ENCODE measurements at places on chromosomes 12 and 14.

DNA sequence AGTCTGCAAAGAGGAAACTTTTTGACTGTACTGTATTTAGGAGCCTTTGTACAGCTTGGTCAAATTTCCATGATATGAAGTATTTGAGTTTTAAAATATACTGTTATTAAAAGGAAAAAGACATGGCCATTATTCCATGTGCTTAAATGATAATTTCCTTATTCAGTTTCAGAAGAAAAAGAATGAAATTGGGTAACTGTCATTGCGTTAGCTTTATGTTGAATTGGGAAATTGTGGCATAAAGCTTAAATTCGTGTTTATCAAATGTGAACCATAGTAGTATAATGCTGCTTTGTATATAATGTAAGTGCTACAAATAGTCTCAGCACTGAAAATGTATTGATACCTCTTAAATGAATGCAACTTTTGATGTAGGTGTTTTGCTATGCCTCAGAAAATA is 64.9 kb downstream of the ETNK1 start:
- DNase-seq: no peak

DNA sequence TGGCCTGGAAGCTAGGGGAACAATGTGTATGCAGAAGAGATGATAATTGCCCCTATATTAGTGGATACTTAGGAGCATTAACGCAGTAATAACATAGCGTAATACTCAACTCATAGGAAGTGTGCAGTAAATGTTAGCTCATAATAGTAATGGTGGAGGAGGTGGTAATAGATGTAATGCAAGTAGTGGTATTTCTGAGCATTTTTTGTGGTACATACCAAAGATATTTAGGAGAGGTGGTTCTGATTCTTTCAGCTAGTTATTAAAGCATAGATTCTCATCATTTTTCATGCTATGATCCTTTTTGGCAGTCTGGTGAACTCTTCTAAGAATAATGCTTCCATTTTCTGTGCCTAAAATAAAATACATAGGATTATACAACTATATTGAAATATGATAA is 233.1 kb downstream of the PTPRO start:
- no peak for DNase-seq

- no peak for DNase-seq
Observed at GRCh38 chr14:64684091-64684490, 20.1 kb upstream of the PLEKHG3 start.

DNA sequence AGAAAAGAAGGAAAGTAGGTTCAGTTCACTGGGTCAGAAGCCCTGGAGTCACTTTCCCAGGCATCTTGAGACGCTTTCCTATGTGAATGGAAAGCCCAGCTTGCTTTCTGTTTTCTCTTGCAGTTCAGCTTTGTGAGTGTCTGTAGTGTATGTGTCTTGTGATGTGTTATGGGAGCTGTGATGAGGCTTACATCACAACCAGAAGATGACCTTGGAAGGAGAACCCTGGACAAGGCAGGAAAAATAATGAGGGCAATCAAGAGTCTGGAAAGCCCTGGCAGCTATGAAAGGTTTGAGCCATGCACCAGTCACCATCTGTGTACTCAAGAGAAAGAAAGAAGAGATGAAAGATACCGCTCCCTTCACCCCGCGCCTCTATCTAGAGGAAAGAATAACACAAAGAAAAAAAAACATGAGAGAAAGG is 35.2 kb upstream of the PTGR2 start:
- no peak for DNase-seq

DNA sequence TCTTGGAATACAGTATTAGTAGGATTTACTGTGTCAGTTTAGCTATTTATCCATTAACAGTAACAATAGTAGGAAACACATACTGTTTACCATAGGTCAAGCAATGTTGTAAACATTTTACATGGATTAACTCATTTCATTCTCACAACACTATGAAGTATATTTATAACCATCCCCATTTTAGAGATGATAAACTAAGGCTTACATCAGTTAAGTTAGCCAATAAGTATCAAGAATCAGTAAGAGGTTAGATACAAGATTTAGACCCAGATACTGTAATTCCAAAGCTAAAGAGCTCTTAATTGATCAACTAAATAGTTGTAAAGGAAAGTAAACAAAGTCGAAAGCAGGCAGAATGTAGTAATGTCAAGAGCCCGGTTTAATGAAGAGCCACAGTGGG is 1.1 kb downstream of the SYNJ2BP start:
- no peak for DNase-seq

GRCh38 chr14:75875958-75876357 is 105.8 kb downstream of the TGFB3 start:
- no peak for DNase-seq

DNA sequence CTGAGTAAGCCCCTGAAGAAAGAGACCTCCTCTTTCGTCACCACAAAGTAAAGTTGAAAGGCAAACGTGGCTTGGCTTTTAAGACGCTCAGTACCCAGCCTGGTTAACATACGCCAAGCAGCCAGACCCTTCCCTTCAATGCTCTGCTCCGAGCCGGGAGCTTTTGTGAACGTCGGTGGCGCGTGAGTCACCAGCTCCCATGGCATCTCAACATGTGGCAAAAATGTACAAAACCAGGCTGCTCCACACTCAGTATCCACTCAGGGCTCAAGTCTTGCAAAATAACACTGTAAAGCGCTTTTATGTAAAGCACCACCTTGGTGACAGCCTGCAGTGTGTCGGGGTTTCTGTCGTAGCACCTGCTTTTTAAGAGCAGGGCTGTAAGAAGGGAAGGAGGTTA is 89.0 kb downstream of the SETD3 start:
- DNase-seq: no peak

- DNase-seq: no peak
Observed at GRCh38 chr12:13104409-13104808, 942 bp upstream of the GSG1 start.

DNA sequence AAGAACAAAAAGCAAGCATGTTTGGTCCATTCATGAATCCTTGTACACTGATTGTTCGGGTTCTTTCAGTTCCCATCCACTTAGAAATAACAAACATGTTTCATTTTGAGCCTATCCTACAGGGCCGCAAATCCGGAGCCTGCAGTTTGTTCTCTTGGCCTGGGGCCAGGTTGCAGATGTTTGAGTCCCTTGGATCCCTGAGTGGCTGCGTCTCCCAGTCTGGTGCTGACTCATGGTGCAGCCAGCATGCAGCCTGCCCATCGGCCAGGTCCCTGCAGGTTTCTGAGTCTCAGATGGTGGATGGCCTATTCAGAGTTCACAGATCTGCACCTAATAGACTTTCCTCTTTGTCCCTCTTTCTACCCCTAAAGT is 1.9 kb upstream of the DYNC1H1 start:
- DNase-seq: no peak

DNA sequence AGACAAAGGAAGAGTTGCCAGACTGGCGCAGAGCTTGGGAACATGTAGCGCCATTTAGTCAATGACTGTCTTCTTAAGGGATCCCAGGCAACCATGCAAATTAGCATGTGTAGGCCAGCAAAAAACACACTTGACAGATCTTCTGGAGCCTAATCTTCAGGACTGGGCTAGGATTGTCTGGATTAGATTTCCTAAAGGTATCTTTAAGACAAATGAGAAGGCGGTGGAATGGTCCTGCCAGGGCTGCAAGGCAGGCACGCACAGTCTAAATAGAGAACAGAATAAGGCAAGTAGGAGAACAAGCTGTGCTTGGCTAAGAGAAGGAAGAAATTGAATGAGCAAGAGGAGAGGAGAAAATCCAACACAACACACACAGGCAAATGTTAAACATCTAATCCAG is 80.0 kb downstream of the CIT start:
- DNase-seq: no peak

DNA sequence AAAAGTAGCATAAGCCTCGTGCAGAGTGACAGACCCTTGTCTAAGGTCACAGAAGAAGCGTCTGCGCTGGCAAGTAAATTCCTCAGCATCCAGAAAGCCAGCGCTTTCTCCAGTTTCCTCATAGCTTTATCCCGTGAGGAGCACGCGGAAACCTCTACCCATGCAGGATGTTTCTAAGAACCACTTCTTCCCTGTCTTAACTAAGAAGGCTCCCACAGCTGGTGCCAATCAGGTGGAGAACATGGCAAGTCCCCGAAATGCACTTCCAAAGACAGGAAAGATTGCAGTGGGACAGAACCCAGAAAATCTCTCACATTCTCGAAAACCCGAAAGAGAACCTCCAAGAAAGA is 968 bp upstream of the ARID4A start:
- no peak for DNase-seq

DNA sequence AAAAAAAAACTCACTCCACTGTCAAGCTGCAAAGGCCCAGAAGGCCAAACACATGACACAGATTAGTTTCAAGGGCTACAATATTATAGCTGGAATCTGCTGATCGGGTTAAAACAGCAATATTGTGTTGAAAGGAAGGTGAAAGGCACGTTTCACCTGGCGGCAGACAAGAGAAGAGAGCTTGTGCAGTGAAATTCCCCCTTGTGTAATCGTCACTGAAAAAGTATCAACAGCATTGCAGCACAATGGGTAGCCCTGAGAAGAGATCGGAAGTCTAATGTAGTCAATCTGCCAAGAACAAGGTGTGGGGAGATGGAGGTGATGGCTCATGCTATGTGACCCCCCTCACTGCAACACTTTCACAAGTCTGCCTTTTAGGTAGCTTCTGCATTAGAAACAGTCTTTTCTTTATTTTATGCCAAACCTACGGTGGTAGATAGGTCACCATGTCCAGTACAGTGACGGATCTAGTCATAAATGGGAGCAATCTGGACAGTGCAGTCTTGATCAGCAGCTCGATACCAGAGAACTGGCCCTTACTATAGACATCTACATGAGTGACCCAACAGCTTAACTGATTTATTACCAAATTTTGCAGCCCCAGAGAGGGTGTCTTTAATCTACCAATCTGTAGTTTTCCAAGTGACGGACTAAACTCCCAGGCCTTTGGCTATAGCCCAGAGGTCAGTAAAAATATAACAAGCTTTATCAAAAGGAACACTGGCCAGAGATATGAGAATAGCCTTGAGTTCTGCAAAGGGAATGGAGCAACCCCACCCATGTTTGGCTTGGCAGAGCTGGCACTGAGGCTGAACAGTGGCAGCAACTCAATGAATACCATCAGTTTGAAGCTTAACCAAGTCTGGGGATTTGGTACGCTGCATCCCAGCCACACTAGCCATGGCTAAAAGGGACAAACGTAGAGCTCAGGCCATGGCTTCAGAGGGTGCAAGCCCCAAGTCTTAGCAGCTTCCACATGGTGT is 35.4 kb downstream of the SPTSSA start:
- DNase-seq: no peak

- DNase-seq: no peak
Observed at GRCh38 chr12:40238979-40239378, 14.2 kb downstream of the LRRK2 start.

GRCh38 chr12:78703820-78704525 is 160.6 kb upstream of the SYT1 start:
- DNase-seq: no peak

DNA sequence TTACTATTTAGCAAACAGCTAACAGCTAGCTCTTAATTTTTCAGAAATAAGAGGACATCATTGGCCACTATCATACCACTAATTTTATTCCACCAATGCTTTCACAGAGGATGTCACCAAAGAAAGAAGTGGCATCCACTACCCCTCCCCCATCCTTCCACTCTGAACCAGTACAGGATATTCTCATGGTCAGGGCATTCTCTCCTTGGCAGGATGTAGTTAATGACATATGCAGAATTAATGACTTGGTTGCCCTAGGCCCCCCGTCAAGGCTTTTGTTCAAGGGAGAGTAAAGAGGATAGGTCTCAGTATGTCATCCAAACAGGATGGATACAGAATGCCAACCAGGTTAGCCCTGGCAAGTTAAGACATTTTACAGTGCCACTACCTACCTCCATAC is 18.9 kb upstream of the NUP107 start:
- no peak for DNase-seq

GRCh38 chr12:15752785-15753184 is 36.4 kb downstream of the EPS8 start:
- DNase-seq: no peak

GRCh38 chr12:66838366-66838765 is 159.5 kb upstream of the GRIP1 start:
- no peak for DNase-seq

DNA sequence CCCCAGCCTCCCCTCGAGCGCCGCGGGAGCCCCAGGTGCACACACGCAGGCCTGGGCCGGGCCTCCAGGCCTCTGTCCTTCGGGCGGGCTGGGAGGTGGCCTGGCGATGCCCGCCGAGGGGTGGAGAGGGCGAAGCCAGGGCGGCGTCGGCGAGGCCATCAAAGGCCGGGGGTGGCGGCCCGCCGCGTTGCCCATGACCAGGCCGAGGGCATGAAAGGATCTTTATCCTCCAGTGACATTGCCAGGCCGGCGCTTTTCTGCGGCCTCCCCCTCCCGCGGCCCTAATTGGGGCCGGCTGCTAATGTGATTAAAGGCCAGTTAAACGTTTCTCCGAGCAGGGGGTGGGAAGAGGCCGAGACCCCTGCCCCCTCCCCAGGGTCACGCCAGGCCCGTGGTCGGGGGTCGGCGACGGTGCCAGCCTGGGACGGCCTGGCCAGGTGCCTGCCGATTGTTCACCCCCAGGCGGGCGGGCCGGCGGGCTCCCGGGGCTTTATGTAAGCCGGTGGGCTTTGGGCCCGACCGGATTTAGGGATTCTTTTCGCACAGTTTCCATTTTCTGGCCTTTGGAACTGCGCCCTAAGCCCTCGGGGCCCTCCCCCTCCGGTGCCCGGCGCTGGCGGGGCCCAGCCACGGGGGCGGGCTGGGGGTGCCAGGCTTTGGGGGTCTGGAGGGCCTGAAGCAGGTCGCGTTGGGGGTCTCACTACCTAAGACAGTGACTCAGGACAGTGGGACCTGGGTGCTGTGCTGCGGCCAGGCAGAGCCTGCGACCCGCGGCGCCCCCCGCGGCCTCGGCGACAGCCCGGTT is 103.2 kb upstream of the DIO3 start:
- no peak for DNase-seq

- no peak for DNase-seq
Observed at GRCh38 chr12:108063192-108063591, 65.9 kb upstream of the WSCD2 start.

Measured in activated T-helper 9 cell treated with anti-CD3 and anti-CD28 coated beads, Interleukin-2, amount 50 U/mL, for 16 hours (primary cell).